ENCODE measurements at places on chromosomes 7 and 10.

- no peak for DNase-seq
Measured at GRCh38 chr10:66151346-66151745, 774.5 kb upstream of the LRRTM3 start.

DNA sequence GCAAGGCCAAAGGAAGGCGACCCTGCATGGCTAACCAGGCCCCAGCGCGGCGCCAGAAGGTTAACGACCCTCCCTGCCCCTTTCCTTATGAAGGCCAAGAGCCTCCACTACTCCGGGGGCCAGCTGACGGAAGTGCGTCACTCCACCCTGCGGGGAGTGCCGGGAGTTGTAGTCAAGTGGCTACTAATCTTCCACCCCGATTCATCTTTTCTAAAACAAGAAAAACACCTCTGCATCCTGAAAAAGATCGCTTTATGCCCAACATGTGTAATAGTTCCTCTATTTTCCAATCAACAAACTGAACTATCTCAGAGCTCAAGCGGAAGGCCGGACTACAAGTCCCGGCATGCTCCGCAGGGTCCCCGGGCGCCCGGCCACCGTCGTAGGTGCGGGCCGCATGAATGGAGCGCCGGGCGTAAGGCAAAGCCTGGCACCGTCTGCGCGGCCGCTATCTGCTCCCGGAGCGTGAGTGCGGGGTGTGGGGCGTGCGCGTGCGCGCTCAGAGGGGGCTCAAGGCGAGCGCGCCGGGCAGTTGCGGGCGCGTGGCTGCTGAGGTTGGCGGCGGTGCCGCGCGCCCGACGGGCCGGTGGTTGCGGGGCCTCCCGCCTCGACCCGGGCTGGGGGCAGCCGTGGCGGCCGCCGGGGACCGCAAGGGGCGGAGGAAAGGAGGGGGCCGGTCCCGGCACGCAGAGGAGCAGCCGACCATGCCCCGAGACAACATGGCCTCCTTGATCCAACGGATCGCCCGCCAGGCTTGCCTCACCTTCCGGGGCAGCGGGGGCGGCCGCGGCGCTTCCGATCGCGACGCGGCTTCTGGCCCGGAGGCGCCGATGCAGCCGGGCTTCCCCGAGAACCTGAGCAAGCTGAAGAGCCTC, at the start of gene ADO:
TSS of gene ADO (plus strand) at position 365 of the 875 bp plus-strand sequence. CDS start at position 705, 340 bp downstream.
- DNase-seq: peak; percentile 74

DNA sequence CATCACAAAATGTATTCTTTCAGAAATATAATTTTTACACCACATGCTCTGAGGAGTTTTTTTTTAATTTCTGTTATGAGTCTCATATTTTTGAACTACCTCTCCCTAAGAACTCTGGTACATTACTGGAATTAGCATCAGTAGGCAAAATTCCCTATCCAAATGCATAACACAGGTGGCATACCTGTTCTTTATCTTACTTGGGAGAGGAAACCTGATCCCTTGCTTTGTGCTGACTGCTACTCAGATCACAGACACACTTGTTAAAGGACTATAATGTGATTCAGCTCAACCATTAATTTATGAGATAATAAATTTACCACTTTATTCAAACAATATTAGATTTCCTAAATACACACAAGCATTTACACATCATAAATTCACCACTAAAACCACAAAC, 617.2 kb downstream of the GRM8 start:
- DNase-seq: no peak

GRCh38 chr10:58027426-58027825, 240.3 kb downstream of the IPMK start:
- no peak for DNase-seq

GRCh38 chr7:102103027-102103372, 183.7 kb upstream of the SH2B2 start:
- DNase-seq: no peak

- DNase-seq: no peak
Measured at GRCh38 chr10:11197266-11197712, 179.6 kb downstream of the CELF2 start.

DNA sequence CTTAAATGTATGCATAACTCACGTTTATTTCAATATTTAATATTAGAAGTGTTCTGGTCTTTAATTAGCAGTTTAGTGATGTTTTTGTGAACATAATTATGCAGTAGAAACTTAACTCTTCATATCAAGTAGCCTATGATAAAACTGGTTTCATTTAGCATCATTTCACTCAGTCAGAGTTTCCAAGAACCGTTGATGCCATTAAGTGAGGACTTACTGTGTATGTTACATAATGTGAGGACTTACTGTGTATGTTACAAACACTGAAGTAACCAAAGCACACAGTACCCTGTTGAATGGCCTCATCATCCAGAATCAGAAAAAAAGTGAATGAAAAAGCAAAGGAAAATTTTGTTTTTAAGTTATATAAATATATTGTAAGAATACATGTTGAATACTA, 32.9 kb upstream of the PBLD start:
- DNase-seq: no peak

DNA sequence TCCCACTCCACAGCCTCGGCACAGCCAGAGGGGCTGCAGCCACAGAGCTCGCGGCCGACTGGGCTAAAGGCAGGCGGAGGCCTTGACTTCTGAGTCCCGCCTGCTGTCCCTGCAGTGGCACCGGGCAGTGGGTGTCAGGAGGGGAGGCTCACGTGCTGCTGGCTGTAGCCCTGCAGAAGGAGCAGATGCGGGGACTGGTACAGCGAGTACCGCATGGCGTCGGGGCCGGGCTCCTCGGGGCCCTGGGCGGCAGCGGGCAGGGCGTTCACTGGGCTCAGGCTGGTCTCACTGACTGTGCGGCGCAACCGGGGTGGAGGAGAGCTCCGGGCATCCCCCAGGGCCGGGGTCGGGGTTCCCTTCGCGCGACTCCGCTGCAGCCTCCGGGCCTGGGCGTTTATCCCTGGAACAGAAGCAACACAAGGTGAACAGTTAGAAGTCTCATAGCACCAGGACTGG, 25.6 kb downstream of the PAPOLB start:
- no peak for DNase-seq

GRCh38 chr10:60096761-60097513, 190.6 kb upstream of the CCDC6 start:
- no peak for DNase-seq

DNA sequence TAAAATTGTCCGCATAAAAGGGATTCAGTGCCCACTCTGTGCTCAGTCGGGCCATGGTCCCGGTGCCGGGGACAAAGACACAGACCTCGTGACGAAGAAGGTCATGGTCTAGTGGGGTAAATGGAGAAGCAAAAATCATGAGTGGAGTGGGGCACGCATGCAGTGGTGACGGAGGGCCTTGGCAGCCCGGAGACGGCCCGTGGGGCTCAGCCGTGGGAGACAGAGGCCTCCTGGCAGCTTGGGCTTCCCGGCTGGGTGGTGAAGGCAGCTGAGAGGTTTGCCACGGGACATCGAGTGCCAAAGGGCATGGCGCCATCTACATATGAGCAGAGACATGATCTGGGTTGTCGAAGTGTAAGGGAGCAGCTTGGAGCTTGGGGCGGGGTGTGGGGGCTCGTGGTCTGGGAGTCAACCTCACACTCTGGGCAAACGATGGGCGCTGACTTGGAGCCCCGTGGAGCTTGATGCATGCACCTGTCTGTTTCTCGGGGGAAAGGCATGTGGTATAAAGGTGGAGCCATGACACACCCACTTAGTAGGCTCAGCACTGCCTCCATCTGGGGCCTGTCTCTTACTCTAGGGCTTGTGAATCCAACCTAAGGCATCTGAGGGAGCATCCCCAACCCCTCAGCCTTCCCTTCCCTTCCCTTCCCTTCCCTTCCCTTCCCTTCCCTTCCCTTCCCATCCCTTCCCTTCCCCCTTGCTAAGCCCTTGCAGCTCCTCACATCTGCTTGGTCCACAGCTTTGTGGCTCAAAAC, 151.0 kb upstream of the INSYN2A start:
- no peak for DNase-seq

- peak; percentile 13 for DNase-seq
Measured at GRCh38 chr7:1742555-1743303, 72.7 kb downstream of the ELFN1 start.

GRCh38 chr7:12570534-12571461, at the start of gene SCIN:
TSS of gene SCIN (plus strand) at chr7:12570720. CDS start at chr7:12570787, 67 bp downstream.
- no peak for DNase-seq

- DNase-seq: no peak
Measured at GRCh38 chr10:66637273-66638036, 288.4 kb upstream of the LRRTM3 start.

DNA sequence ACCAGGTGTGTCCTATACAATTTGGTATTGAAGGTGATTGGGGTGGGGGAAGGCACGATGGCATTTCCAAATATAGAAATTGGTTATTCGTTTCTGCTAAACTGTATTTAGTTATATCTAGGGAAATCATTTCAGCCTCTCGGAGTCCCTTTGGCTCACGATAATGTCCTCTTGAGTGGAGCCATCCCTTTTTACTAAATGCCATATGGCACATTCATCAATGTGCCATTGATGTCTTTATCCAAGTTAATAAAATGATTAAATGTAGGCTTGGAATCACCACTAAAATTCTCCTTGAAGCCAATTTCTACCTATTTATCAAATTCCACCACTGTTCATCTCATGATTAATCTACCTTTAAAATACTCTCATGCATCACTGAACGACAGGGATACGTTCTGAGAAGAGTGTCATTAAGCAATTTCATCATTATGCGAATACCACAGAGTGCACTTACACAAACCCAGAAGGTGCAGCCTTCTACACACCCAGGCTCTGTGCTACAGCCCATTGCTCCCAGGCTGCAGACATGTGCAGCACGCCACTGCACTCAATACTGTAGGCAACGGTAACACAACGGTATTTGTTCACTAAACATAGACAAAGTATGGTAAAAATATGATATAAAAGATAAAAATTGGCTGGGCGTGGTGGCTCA, 219.2 kb upstream of the C7orf33 start:
- no peak for DNase-seq

DNA sequence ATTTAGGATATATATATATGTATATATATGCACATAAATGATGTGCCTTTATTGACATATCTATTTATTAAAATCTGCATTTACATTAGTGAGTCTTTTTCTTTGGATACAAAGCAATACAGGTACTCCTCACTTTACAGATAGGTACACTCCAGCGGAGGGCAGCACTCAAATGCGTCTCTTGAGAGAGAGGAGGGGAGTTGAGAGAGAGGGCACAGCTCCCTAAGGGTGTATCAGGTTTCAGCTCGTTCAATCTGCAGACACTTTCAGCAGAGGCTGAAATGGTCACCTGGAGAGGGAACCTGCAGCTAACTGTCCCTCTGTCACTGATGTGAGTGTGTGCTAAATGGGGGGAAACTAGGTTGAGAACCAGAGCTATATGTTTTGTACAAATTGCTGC, 21.5 kb downstream of the C10orf53 start:
- DNase-seq: no peak

DNA sequence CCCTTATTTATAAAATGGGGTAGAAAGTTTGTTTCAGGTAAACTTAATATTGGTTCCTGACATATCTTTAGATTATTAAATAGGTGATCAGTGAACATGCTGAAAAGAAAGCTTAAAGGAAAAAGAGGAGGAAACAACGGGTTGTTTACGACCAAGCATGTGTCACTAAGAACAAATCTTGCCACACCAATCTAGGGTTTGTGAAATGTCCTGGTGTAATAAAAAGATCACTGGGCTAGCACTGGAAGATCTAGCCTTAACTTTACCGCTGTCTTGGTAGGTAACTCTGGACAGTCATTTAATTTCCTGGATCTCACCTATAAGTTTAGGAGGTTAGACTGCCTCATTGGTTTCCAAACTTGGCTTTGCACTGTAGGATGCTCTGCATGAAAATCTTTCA, 19.0 kb downstream of the VPS26A start:
- no peak for DNase-seq

DNA sequence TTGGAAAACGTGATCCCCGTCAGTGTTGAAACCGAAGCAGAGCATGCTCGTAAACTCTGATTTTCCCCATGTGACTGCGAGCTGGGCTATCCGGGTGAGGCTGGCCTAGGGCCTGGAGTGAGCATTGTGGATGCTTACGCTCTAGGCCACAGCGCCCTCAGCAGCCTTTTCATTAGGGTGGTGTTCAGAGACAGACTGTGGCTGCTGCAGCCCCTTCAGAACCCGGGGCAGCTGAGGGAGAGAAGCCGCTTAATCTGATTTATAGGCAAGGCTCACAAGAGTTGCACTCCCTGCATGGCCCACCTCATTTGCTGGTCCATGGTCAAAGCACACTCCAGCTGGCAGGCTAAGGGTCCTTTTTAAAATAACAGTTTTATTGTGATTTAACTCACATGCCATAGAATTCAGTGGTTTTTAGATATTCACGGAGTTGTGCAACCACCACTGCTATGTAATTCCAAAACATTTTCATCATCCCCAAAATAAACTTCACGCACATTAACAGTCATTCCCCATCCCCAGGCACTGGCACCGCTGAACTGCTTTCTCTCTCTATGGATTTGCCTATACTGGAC, 72.5 kb downstream of the SYPL1 start:
- DNase-seq: no peak

GRCh38 chr10:9301148-9301547, 1246.7 kb downstream of the GATA3 start:
- peak; percentile 9 for DNase-seq

DNA sequence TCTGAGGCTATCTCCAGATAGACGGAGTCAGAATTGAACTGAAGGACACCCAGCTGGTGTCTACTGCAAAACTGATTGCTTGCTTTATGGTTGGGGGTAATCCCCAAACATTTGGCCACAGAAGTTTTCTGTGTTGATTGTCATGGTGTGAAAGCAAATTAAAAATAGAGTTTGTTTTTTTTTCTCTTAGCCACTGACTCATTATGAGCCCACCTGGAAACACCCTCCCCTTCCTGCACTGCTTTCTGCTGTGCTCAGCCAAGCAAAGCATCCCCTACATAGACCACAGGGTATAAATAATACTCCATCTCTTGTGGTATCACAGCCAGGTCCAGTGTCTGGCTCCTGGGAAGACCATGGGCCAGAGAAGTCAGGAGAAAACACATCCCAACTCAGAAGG, 6.5 kb upstream of the VWC2 start:
- DNase-seq: no peak

DNA sequence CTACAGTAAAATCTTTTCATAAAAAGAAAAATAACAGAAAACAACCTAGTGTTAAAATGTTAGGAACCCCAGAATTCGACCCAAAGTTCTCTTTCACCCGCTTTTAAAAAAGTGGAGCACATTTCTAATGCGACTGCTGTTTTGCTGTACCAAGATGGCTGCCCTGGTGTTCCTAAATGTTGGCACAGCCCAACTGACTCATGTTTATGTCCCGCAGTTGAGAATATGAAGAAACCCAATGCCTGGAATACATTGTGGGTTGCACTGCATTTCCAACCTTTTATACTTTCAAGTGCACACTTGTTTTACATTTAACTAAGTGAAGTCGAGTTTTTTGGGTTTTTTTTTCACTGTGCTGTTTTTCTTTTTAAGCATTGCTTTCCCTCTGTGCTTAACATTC, 944 bp downstream of the STEAP1B start:
- no peak for DNase-seq

- DNase-seq: no peak
Measured at GRCh38 chr7:146700015-146700560, 583.5 kb downstream of the CNTNAP2 start.

DNA sequence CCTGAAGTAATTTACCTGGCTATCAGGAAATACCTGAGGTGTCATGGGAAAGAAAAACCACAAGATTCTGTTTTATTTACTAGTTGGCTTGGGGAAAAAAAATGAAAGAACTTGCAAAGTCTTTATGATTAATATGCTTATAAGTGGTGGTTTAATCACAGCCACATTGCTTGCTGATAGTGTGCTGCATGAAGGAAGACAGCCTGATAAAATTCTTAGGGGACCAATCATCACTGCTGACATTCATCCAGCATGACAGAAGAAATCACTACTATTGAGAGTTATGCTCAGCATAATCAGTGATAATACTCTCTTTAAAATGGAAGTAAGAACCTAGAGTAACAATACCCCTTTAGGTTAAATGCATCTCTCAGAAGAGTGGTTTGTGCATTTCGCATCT, 150.2 kb upstream of the LRRN3 start:
- no peak for DNase-seq

All from KG1 (cell line).